ENCODE measurements at places on chromosomes 16 and 17. TPM values are rescaled to one million over a fixed set of nuclear protein-coding genes. Genes with fewer than 3 reads are reported as not detected.

- peaks cover 13% of the 10 kb centered on the region for H3K36me3 ChIP-seq
- H3K4me3 ChIP-seq, result no peak overlapping the region
- DNase-seq, result no peak
- no peak overlapping the region for H3K27ac ChIP-seq
- no peaks in the 10 kb centered on the region for H3K27me3 ChIP-seq
These were observed 107.1 kb downstream of the USP22 start for GRCh38 chr17:20935740-20936139.

Gene CCDC57
- 79.0 TPM for total RNA-seq

Gene TBC1D3C
- total RNA-seq, result not detected

GRCh38 chr16:4752351-4753100, 14.4 kb downstream of the ZNF500 start:
- no peaks in the 10 kb centered on the region for H3K4me1 ChIP-seq
- no peak overlapping the region for H3K27ac ChIP-seq
- H3K4me3 ChIP-seq, result no peak overlapping the region

DNA sequence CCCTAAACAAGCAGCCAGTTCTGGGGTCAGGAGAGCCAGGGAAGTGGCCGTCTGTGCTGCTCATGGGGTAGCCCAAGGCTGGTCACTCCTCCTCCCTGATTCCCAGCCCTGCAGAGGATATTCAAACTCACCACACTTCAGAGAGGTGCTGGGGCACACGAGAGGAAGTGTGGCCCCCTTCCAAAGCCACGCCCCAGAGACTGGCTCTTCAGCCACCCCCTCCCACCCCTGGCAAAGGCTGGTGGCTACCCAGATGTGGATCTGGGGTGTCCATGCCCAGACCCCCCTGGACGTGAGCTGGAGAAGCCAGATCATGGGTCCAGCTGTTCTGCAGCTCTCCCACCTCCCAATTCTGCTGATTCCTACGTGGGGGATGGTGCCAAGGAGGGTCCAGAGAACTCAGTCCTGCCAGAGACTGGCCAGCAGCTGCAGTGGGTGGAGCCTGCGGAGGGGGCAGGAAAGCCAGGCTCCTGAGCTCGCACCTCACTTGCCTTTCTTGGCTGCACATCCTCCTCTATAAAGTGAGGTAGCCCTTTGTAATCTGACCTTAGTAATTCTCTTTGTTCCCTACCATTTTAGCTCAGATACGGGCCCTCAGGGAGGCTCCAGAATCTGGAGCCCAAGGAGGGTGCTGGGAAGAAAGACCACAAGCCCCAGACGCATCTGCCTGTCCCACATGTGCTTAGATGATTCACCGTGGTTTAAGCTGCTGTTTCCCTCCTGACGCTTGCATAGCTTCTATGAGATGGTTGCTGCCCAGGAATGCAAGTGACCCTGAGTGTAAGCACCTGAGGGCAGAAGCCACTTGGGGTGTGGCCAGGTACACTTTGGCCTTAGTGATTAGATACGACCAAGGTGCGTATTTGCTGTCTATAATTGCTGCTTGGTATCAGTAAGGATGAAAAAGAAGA, 15.3 kb downstream of the SDK2 start:
- DNase-seq, result no peak
- no peak overlapping the region for H3K27ac ChIP-seq
- H3K4me1 ChIP-seq, result peaks cover 4% of the 10 kb centered on the region

DNA sequence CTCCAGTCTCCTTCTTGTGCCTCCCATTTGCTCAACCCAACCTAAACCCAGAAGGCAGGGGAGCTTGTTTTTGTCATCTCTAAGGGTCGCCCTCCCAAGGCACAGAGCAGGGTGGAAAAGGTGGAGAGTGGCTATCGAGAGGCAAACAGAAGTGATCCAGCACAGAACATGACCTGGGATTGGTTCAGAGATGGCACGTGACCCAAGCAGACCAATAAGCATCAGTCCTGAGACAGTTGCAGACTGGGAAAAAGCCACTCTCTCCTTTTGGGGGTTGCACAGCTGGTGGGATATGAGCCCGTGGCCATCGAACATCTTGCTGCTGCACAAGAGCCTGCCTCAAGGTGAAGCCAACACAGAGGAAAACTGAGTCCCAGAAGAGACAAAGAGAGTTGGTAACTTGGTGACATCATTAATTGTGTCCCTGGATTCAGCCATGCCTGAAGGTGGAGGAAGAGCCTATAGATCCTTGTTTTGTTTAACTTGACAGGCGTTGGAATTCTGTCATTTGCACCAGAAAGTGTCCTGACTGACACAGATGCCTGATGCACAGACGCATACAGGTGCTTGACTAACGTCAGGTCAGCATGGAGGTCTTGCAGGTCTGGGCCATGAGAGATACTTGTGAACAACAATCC, 28.2 kb upstream of the CSNK2A2 start:
- H3K36me3 ChIP-seq, result no peaks in the 10 kb centered on the region
- peaks cover 12% of the 10 kb centered on the region for H3K27me3 ChIP-seq
- DNase-seq, result no peak
- H3K4me3 ChIP-seq, result no peak overlapping the region
